Astrocyte (in vitro differentiated cells and primary cell): ENCODE measurements at places on chromosomes 6 and 20.

- peak; percentile 12 for DNase-seq
These were observed 69.0 kb downstream of the DTNBP1 start for GRCh38 chr6:15593798-15594197.

GRCh38 chr6:16414205-16414604 lies 175.8 kb downstream of the GMPR start:
- peak; percentile 59 for DNase-seq

- DNase-seq: no peak
These were observed 154.7 kb downstream of the JARID2 start for GRCh38 chr6:15400572-15401004.

DNA sequence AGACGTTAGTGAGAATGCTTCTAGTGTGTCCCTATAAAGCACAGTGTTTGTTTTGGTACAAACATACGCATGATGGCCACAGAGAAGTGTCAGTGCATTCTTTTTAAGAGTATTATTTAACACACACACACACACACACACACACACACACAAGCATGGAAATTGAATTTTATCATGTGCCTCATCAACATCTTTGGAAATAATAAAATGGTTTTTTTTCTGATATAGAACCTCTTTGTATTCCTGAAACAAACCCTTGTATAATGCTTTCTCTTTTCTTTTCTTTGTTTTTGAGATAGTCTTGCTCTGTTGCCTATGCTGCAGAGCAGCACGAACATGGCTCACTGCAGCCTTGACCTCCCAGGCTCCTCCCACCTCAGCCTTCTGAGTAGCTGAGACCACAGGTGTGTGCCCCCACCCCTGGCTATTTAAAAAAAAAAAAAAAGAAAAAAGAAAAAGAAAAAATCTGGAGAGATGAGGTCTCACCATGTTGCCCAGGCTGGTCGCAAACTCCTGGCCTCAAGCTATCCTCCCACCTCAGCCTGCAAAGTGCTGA lies 116.2 kb upstream of the SYNDIG1 start:
- DNase-seq: no peak

DNA sequence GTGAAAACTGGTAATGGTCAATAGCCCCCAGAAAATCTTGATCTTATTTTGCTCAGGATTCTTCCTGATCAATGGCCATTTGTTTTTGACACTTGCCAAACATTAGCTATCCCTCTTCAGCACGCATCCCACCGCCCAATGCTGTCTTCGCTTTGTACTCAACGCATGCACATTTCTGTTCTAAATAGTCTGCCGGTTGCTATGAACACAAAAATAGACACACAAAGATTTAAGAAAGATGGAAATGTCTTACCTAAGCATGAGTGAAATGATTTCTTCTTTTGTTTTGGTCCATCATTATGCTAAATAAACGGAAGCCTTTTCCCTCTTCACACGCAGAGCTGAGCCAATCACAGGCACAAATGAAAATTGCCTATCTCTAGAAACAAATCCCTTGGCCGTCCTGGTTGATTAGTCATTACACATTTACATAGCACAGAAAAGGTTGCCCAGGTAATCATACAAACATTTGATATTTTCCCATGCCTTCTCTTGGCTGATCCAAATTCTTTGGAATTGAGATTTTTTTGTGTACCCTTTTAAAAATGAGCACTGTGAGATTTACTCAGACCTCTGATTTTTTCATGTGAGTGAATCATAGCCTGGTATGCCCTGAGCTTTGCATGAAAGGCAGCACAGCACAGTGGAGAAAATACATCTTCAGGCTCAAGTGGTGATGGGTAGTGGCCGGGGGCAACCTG lies 70.5 kb upstream of the FAM184A start:
- peak; percentile 85 for DNase-seq
